ENCODE measurements at places on chromosomes 4 and X.

DNA sequence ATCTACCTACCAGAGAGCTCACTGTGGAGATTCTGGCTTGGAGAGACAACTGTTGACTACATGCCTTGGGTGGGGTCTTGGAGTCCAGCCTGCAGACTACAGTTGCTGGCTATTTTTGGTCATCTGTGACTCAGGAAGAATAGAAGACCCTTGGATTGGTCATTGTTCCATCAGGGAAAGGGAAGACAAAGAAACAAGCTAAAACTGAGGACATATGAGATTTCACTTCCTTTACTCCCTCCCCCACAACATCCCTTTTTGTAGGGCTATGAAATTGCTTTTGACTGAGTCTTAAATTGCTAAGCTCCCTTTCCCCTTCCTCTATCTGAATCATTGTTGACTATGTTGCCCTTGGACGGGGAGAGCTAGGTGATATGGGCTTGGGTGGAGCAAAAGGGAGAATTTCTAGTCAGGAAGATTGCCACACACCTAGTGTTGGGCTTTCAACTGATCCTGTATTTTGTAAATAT lies 11.7 kb downstream of the MSN start:
- peak; percentile 75 for DNase-seq

DNA sequence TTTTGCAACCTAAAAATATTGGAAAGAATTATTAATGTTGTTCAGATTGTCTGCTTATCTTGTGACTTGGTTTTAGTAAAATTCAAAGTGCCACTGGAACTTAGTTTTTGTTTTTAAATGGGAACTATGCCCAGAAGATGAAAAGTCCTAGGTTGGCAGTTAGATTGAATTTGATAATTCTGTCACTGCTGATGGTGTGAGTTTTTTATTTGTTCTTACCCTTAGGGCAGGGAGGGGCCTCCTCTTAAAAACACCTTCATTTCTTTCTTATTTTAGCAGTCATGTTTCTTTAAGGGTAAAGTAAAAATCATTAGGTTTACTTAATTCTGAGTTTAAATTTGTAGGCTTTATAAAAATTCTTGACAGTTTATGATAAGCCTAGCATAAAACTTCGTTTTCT lies 80.6 kb downstream of the AFF1 start:
- DNase-seq: no peak

DNA sequence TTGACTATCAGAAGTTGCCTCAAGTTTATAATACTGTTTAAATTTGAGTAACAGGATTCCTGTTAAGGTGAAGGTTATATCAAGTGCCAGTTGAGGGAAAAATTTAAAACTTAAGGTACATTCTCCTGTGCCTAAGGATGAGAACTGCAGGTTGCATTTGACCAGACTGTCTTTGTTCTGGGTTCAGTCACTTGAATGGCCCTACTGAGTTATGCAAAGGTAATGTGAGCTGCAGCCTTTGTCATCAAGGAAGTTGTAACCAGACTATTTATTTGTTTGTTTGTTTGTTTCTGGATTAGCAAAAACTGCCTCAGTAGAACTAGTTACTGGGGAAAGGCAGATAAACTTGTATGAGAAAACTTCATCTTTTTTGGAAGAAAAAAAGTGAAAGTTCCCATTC lies 131.9 kb downstream of the ATOH1 start:
- no peak for DNase-seq

GRCh38 chrX:13581554-13581953 lies 12.2 kb downstream of the EGFL6 start:
- DNase-seq: no peak

DNA sequence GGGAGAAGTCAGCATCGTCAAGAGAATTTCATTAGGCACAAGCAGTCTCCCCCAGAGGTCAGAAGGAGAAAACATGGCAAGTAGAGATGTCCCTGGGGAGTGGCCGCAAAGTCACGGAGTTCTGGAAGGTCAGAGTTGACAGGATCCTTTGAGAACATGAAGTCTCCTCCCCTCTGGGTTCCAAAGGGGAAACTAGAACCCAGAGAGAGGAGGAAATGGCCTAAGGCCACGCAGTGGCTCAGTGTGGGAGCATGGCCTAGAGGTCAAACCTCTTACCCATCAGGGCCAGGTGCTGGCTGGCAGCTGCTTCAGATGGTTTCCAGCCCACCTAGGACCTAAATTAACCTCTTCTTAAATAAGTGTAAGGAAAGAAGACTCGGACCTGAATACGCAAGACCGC lies 884 bp downstream of the IDH3G start:
- peak; percentile 3 for DNase-seq

- DNase-seq: peak; percentile 94
Observed at GRCh38 chrX:153226344-153227185, 47.5 kb downstream of the MAGEA1 start.

DNA sequence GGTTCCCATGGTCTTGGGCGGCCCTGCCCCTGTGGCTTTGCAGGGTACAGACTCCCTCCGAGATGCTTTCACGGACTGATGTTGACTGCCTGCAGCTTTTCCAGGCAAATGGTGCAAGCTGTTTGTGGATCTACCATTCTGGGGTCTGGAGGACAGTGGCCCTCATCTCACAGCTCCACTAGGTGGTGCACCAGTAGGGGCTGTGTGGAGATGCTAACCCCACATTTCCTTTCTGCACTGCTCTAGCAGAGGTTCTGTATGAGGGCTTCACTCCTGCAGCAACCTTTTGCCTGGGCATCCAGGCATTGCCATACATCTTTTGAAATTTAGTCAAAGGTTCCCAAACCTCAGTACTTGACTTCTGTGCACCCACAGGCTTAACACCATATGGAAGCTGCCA lies 176.1 kb downstream of the DCAF12L1 start:
- DNase-seq: no peak

DNA sequence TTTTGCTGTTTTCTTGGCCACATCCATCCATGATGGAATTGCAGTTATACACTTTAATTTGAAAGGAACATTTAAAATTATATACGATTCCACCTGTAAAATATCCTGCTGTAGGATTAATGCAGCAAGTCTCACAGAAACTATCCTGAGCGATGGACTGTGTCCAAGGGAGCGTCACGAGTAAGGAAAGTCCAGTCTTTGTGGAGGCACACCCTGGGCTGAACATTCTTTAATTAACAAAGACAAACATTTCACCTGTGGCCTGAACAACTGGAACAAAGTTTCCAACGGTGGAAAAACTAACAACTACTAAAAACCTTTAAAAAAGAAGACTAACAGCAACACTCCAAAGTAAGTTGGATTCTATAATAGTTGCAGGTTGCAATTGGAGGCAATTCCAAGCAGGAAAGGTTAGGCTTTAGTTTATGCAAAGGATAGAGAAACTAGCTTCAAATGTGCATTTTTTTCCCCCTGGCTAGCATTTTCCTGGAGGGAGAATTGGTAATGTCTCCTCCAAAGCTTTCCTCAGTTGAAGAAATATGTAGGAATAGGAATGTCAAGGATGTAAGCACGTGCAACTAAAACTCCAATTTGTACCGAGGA lies 11.0 kb downstream of the EREG start:
- DNase-seq: no peak

- DNase-seq: peak; percentile 13
Observed at GRCh38 chrX:79081895-79082512, 62.5 kb upstream of the GPR174 start.

DNA sequence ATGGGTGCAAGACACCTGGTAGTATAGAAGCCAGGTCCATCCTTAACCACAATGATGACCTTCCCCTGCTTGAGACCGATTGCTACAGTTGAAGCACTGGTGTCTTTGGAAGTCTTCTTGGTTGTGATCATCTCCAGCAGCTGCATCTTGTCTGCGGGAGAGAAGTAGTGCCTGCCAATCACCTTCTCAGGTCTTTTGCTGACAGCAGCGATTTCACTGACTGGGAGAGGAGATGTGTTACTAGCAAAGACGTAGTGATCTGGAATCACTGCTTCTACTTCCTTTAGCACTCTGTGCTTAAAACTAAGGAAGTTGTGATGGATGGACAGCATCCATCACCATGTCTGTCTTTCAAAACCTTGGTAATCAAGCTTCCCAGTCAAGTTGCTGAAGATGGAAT lies 25.9 kb downstream of the CPE start:
- no peak for DNase-seq

GRCh38 chr4:42078184-42078801 lies 74.2 kb downstream of the BEND4 start:
- DNase-seq: no peak

DNA sequence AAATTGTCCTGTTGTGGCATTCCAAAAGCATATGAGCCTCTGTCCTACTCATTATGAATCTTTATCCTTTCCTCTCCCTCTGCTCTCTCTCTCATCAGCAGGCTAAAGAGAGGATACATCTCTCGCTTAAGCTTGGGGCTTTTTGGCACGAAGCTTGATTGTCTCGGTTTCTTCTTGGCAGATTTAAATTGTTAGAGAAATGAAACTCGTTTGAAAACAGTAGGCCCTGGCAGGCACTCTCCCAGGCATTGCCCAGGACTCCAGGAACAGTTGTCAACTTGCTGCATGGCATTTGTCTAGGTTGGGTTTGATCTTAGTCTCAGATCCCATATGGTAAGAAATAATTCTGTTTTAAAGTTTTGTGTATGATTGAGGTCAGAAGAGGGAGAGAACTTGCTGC lies 35.5 kb downstream of the NAA11 start:
- no peak for DNase-seq

DNA sequence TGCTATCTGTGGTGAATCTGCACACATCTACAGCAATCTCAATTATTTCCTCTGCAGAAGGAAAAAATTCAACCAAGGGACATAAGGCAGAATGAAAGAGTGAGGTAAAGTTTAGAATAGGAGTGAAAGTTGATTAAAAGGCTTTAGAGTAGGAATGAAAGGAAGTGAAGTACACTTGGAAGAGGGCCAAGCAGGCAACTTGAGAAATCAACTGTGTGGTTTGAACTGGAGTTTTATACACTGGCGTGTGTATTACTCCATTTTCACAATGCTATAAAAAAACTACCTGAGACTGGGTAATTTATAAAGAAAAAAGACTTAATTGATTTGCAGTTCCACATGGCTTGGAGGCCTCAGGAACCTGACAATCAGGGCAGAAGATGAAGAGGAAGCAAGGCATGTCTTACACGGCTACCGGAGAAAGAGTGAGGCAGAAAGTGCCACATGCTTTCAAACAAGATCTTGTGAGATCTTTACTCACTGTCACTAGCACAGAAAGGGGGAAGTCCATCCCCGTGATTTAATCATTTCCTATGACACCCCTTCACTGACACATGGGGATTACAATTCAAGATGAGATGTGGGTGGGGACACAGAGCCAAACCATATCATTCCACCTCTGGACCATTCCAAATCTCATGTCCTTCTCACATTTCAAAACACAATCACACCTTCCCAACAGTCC lies 234.8 kb downstream of the IL15 start:
- DNase-seq: no peak

DNA sequence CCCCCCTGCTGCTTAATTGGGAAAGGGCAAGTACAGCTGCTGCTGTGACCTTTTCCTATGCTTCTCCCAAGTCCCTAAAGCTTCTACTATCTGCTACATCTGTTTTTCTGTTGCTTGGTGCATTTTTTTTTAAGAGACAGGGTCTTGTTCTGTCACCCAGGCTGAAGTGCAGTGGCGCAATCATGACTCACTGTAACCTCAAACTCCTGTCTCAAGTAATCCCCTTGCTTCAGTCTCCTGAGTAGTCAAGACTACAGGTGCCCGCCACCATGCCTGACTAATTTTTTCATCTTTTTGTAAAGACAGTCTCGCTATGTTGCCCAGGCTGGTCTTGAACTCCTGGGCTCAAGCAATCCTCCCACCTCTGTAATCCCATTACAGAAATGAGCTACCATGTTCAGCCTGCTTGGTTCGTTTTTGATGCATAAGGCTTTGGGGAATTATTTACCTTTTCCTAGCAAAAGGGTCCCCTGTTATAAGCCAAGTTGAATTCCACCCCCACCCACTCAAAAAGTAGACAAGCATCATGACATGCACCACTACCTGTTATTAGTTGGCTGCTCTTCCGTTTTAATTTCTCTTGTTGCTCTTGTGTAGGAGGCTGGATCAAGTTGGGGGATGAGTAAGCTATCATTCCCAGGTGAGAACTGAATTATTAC lies 39.6 kb downstream of the DGKK start:
- no peak for DNase-seq

- DNase-seq: no peak
Observed at GRCh38 chrX:38117485-38117884, 103.2 kb downstream of the SRPX start.

- DNase-seq: no peak
Observed at GRCh38 chrX:2514131-2514530, 13.4 kb upstream of the DHRSX start.

GRCh38 chr4:25815586-25815985 lies 47.2 kb downstream of the SEL1L3 start:
- no peak for DNase-seq

DNA sequence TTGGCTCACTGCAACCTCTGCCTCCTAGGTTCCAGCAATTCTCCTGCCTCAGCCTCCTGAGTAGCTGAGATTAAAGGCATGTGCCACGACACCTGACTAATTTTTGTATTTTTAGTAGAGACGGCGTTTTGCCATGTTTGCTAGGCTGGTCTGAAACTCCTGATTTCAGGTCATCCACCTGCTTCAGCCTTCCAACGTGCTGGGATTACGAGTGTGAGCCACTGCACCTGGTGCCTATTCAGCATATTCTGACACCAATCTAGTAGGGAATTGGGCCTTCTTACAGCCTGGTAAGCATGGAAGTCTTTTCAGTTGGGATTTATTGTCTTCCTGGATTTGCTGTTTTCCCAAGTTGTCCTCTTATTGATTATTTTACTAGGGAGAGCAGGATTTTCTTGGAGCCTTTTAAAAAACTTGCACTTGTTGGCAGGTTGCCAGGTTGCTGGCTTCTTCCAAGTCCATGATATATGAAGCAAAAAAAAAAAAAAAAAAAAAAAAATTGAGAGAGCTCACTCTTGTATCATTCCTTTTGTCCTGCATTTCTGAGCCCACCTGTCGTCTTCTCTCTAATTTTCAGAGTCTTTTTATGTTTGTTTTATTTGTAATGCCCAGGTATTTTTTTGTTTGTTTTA lies 43.7 kb downstream of the TMPRSS11E start:
- DNase-seq: no peak

GRCh38 chr4:73609706-73610105 lies 10.5 kb downstream of the RASSF6 start:
- peak; percentile 72 for DNase-seq

DNA sequence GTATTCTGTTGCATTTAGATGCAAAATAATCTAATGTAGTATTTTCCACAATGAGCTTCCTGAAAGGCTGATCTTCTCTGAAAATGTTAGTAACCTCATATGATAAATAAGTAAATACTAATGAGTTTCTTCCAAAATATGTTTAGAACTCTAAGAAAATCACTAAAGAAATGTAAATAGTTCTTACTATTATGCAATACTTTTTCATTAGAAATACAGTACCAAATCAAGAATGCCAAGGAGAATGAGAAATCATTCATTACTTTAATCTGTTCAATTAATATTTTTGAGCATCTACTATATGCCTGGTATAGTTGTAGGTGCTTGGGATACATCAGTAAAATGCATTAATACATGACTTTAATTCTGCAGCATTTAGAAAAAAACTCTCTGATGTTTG lies 130.6 kb downstream of the IL1RAPL1 start:
- DNase-seq: no peak

- no peak for DNase-seq
Observed at GRCh38 chrX:90026730-90027129, 105.0 kb downstream of the TGIF2LX start.

All from HCEC 1CT (cell line).